ENCODE measurements at places on chromosomes 7 and 10.

DNA sequence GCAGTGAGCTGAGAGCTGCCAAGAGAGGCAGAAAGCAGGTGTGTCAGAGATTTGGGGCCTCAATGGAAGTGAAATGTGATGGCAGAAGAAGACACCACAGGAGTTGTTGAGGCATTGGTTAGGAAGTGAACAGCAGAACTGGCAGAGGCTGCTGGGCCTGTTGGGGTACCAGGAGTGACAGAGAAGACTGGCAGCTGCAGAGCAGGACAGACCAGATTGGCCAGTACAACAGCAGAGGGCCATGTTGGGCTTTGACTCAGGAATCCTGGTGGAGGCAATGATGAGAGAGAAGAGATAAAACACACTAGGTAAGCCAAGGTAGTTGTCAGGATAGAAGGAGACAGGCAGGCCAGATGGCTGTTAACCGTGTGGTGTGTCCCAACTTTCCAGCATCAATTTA lies 19.9 kb upstream of the HERPUD2 start:
- DNase-seq = no peak

DNA sequence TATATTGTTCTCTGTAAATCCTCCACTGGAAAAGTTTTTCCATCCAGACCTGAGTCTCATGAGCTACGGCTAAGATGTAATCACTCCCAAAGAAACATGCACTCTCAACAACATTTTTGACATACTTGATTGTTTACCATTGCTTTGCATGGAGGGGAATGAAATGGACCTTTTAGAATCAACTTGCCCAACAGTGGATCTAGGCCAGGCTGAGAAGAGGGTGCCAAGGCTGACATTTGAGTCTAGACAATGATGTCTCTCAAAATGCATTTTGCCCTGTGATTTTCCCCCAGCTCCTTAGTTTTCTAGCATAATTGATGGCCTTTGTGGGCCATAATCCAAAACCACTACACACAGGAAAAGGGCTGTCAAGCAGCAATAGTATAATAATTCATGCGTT lies 297.9 kb upstream of the KLF6 start:
- no peak for DNase-seq

- no peak for DNase-seq
Observed at GRCh38 chr7:29969738-29970137, 19.9 kb downstream of the SCRN1 start.

DNA sequence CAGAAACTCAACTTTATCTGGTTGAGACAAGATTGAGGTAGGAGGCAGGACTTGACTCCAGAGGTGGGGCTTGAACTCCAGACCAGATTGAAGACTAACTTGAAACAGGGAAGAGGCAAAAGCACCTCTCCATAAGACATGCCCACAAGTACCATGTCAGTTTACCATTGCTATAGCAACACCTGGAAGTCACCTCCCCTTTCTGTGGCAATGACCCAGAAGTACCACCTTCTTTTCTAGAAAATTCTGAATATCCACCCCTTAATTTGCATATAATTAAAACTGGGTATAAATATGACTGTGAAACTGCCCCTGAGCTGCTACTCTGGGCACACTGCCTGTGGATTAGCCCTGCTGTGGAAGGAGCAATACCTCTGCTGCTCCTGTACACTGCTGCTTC lies 4.9 kb upstream of the TOMM7 start:
- no peak for DNase-seq

DNA sequence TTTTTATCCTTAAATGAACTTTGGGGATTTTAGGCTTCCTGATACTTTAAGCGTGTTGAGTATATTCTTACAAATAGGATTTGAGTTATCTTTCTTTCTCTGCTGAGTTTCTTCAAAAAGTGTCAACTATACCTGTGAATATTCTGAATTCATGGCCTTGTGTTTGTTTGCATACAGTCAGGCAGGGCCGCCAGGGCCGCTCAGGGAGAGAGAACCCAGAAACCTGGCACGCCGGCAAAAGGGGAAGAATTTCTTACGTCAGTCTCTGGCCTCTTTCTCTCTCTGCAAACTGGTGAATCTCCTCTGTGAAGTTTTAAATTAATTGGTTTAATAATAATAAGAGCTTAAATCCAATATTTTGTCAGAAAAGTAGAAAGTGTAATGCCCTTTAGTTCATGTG lies 29.3 kb upstream of the BNIP3 start:
- DNase-seq = no peak

DNA sequence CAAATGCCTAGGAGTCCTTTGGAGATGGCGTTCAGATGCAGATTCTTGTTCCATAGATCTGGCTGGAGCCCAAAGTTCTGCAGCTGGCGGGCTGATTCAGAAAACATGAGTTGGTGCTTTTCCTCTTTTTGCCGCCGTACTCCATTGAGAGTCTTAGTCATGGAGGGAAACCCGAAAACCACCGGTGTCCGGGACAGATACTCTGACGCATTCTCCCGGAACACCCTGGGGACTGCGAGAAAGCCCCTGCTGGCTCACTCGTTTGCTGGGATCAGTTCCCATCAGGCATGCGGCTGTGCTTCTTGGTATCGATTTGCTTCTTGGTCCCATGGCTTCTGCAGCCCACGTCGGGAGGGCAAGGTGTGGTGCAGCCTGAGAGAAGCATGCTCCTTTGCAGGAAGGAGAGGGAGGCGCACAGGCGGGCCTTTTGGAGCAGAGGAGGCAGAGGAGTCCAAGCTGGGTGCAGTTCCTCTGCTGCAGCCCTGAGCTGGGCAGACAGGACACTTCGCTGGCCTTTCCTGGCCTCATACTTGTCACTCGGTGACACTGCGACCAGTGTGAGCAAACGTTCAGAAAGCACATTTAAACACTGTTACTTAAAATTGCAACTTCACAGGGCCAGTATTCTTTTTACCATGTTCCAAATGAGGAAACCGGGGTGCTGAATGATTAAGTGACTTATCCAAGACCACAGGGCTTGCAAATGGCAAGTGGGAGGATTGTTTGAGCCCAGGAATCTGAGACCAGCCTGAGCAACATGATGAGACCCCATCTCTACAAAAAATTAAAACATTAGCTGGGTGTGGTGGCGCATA lies 30.6 kb upstream of the PFKFB3 start:
- DNase-seq = no peak

GRCh38 chr7:75689246-75690099 lies 49.3 kb downstream of the HIP1 start:
- no peak for DNase-seq

DNA sequence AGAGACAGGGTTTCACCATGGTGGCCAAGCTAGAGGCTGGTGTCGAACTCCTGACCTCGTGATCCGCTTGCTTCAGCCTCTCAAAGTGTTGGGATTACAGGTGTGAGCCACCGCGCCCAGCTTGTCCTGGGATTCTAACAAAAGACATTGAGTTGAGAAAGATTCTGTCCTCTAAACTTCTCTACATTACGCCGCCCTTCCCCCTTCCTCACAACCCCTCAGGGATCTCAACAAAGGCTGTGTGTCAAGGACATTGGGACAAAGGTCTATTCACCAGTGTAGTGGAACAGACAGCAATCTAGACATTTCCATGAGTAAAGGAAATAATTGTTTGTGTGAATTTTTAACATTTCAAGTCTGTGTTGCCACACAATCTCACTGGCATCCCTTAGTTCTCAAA lies 68.8 kb upstream of the KIF5B start:
- DNase-seq = no peak

DNA sequence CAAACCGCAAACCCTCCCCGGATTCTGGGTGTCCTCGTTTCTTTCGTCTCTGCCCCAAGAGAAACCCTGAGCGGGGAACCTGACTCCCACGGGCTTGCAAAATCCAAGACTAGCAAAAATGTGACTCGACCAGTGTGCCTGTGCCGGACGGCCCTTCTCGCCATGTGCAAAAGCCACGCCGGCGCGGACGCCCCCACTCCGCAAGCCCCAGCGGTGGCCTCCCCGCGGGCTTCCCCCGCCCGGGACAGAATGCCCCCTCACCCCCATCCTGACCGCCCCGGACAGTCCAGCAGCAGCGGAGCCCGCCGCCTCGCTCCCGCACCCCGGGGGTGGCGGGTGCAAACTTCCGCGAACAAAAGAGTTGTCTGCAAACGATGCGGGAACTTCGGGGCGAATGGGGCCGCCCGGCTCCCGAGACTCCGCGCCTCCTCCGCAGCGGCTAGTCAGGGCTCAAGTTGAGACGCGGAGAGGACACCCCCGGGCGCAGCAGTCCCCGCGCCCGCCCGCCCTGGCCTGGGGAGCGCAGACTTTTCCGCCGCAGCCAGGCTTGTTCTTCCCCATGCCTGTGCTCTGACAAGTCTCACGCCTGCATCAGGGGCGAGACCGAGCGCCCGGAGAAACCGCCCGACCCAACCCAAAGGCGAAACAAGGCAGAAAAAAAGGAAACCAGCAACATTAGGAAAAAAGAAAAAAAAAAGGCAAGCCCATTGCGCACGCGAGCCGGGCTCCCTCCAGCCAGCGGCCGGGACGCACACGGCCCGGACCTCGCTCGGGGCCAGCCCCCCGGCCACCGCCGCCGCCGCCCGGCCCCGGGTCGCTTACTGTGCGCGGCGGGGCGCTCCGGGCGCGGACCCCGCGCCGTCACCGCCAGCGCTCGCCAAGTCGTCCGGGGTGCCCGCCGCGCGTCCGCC lies 732 bp downstream of the FAM53B start:
- DNase-seq = no peak

GRCh38 chr7:65968256-65969185 lies 13.5 kb downstream of the GUSB start:
- no peak for DNase-seq

GRCh38 chr10:50918529-50918928 lies 33.1 kb upstream of the A1CF start:
- DNase-seq = no peak

GRCh38 chr7:132568962-132569361 lies 7.3 kb downstream of the PLXNA4 start:
- DNase-seq = no peak

DNA sequence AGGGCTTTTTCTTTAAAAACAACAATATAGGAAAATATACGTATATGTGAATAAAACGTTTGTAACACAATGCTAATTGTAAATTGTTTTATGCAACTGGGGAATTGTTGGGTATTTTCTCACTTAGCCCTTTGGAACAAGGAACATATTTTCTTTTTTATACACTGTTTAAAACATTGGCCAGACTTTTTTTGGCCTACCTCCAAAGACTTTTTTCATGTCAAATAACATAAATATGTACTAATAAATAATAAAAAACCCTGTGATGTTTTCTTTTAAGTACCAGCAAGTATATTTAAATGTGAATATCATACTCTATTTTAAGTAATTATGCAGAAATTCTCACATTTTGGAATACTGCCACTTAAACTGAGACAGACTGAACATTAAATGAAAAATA lies 15.7 kb downstream of the TMEM106B start:
- DNase-seq = no peak

DNA sequence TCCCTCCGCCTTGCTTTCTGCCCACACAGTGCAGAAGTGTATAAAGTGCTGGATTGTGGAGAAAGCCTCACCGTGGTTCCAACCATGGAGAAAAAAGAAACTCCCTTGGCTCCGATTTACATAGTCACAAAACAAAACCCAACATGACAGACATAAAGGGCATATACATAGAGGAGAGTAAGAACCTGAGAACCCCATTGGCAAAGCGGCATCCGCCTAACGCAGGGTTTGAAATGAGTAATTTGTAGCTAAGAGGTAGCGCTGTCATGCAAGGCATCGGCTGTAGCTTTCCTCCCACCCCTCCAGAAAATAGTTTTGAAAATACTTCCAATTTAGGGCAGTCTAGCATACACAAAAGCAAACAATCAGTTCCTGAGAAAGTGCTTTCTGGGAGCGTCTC lies 126.0 kb upstream of the NRBF2 start:
- DNase-seq = no peak

DNA sequence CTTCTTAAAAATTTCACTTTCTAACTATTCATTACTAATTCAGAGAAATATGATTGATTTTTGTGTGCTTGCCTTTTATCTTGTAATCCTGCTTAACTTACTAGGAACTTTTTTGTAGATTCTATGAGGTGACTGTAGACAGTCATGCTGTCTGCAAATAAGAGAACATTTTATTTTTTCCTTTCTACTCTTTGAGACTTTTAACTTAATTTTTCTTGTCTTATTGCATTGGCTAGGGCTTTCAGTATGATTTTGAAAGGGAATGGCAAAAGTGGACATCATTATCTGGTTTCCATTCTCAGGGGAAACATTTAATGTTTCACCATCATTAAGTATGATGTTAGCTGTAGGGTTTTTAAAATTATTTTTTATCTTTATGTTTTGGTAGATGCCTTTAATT lies 23.6 kb downstream of the TBC1D12 start:
- DNase-seq = no peak

DNA sequence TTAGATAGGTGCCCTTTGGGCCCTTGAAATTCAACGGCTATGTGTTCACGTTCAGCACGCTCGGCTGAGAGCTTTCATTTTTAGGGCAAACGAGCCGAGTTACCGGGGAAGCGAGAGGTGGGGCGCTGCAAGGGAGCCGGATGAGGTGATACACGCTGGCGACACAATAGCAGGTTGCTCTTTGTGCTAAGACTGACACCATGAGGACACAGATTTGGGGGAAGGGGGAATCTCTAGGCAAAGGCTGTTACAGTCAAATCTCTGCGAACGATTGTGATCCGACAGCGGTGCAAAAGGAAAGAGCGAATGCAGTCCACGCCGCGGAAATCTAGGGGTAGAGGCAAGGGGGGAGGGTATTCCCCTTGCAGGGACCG lies 667 bp downstream of the KLLN start:
- DNase-seq = no peak
